ENCODE measurements at places on chromosomes 5 and 9.

- no peak for ATAC-seq
Measured at GRCh38 chr5:95989283-95990048, 27.8 kb upstream of the ELL2 start.

DNA sequence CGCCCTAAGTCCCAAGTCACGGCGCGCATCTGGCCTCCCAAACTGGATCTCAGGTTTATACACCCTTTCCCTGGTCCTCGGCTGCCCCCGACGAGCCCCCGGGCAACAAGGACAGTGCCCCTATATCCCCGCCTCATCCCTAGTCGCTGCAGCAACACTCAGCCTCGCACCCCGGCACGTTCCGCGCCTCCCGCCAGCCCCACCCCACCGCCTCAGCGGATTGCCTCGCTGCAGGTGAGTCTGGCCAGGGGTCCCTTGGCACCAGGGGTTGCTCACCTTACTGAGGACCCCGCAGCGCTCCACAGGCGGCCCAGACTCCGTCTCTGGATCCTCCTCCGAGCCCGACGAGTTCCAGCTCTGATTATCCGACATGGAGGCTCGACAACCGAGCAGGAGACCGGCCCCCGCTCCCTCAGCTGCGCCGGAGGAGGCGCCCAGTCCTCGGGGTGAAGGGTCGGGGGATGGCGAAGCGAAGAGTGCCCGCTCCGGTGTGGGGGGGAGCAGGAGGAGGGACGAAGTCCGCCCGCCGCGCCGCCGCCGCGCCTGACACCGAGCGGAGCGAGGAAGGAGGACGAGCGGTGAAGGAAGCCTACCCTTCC, 494 bp downstream of the CERT1 start:
- ATAC-seq: peak; percentile 34

DNA sequence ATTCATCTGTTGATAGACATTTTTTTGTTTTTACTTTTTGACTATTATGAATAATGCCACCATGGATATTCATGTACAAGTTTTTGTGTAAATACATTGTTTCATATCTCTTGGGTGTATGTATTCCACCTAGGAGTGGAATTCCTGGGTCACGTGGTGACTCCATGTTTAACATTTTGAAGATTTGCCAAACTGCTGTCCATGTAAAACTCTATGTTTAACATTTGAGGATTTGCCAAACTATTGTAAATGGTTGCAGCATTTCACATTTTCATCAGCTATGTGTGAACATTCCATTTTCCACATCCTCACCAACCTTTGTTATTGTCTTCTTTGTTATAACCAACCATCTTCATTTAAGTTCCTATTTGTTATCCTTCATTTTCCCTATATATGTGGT, 12.2 kb downstream of the TMEFF1 start:
- no peak for ATAC-seq

DNA sequence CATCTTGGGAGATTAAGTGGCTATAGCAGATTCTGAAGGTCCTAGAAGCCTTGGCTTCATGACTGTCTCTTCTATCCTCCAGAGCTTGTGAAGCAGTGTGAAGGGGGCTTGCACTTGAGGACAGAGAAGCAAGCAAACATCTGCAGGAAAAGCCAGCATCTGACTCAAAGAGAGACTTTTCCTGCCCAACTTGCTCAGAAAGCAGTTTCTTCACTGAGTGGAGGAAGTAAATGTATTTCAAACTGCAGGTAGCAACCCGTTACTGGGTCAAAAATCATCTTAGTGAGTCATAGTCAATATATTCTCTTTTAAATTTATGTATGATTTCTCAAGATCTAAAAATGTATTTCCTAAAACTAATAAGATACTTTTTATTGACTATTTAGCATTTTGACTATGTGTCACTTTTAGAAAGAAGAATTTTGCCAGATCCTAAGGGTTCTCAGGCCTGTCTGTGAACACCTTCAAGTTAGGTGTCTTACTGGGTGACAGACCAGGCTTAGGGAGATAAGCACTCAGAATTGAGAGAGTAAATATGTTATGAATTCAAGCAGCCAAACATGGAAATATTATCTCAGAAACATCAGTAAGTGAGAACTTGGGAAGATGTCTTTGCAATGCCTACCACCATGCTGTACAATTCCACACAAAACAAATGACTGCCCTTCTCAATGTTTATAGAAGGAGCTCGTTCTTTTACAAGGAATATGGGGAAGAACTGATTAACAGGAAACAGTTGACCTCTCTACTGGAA, 72.6 kb upstream of the DMAC1 start:
- no peak for ATAC-seq

DNA sequence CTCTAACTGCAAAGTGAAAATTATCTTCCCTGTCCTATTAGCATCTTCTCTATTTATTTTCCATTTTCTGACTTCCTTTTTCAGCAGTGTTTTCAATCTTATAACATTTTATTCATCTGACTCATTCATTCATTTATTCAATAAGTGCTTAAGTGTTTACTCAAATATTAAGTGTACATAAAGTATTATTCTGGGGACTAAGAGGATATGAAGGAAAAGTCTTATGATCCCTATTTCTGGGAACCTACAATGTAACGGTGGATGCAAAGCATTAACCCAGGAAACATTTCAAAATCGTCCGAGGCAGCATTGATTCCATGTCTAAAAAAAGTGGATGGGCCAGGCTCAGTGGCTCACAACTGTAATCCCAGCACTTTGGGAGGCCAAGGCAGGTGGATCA, 19.4 kb upstream of the TRPM6 start:
- no peak for ATAC-seq

DNA sequence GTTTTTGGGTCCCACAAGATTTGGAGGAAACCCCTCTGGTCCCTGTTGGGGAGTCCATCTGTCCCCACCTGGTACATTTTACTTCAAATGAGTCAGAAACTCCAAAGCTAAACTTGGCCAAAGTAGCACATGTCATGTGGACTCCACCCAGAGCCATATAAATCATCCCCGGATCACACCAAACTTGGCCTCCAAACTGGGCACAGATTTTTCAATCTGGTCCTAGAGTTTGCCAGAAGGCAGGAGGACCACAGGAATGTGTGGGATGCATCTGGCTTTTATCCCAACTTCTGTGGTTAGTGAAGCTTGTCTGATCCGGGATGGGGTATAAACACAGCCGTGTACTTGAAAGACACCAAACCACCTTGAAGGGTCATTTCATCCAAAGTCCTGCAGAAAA, 66.3 kb downstream of the MAT2B start:
- ATAC-seq: no peak

GRCh38 chr9:109274884-109275730, 45.8 kb downstream of the EPB41L4B start:
- no peak for ATAC-seq

DNA sequence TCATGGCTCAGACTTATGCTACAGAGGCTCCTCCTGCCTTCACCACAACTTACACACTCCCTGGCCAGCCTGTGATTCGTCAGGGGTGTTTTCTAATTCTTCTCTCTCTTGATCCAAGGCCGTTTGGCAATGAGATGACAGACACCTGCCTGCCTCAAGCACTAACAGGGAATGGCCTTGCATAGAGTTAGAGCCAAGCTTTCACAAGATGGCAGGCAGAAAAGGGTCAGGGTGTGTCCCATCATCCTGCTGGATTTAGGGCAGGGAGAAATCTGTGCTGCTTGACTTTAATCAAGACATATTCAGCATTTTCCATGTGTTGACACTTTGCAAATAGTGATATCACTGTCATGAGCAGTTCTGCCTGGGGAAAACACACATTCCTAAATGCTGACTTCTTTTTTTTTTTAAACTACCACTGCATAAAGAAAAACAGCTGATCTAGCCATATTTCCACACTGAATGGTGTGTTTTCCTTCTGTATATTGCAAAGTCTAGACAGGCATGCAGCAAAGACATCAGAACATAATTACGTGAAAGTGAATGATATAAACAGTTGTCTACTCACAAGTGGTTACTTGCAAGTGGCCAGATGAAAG, 95.0 kb upstream of the SLC25A48 start:
- ATAC-seq: no peak

- no peak for ATAC-seq
Measured at GRCh38 chr9:106752581-106752980, 110.4 kb upstream of the ZNF462 start.

- ATAC-seq: no peak
Measured at GRCh38 chr9:133125941-133126696, 5.1 kb upstream of the RALGDS start.

- no peak for ATAC-seq
Measured at GRCh38 chr5:27216367-27216950, 178.1 kb upstream of the CDH9 start.

GRCh38 chr5:89712134-89712700, 697.3 kb downstream of the CETN3 start:
- ATAC-seq: no peak

- no peak for ATAC-seq
Measured at GRCh38 chr9:115498303-115498702, 380.3 kb upstream of the TNC start.

- no peak for ATAC-seq
Measured at GRCh38 chr9:125635888-125636287, 71.1 kb downstream of the MAPKAP1 start.

All from activated T-helper 17 cell treated with anti-CD3 and anti-CD28 coated beads, Interleukin-2, amount 50 U/mL, for 72 hours (primary cell).